NCI-H1092 treated with DMSO at 0.1 percent for 48 hours (cell line): ENCODE measurements at places on chromosomes 1 and 21.

DNA sequence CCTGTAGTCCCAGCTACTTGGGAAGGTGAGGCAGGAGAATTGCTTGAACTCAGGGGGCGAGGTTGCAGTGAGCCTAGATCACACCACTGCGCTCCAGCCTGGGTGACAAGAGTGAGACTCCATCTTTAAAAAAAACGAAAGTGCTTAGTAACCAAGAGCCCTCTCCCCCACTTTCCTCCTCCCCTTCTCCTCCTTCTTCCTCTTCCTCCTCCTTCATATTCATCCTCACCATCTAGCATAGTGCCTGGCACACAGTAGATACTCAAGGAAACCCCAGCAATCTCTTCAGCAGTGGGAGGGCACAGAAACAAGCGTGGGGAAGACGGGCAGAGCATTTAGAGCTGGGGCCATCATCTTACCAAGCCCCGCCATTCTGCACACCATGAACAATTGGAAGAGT lies 119.4 kb upstream of the SLC45A1 start:
- no peak for DNase-seq

GRCh38 chr1:1432951-1433803 lies 2.3 kb upstream of the VWA1 start:
- DNase-seq, result no peak

GRCh38 chr1:44799770-44800584 lies at the start of gene PLK3:
Gene PLK3, plus strand, starts transcription at chr1:44800377. Its CDS starts 87 bp downstream, at chr1:44800464.
- DNase-seq, result peak; percentile 99

DNA sequence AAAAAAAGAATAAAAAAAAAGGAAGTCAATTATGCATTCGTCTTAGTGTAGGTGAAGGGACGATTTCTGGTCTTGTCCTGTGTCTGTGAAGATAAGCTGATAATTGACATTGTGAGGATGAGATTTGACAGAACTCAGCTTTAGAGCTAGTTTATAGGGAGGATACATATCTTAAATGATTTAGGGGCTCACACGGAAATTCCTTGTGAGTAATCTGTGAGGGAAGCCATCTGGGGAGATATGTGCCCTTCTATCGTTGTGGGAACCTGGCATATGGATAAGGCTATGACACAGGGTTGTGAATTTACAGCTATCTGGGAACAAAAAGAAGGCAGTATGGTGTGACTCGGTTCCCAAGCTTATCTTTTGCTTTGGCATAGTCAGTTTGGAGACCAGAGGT lies 71.1 kb downstream of the RABGAP1L start:
- DNase-seq, result no peak

GRCh38 chr1:164605254-164606091 lies 46.5 kb downstream of the PBX1 start:
- DNase-seq, result peak; percentile 15

GRCh38 chr1:78377356-78377928 lies 113.3 kb upstream of the PTGFR start:
- no peak for DNase-seq

GRCh38 chr1:244052728-244053312 lies 1.7 kb downstream of the ZBTB18 start:
- no peak for DNase-seq

GRCh38 chr1:108703939-108704338 lies 8.8 kb upstream of the FNDC7 start:
- no peak for DNase-seq

GRCh38 chr1:198214924-198215323 lies 58.1 kb downstream of the NEK7 start:
- DNase-seq, result no peak

DNA sequence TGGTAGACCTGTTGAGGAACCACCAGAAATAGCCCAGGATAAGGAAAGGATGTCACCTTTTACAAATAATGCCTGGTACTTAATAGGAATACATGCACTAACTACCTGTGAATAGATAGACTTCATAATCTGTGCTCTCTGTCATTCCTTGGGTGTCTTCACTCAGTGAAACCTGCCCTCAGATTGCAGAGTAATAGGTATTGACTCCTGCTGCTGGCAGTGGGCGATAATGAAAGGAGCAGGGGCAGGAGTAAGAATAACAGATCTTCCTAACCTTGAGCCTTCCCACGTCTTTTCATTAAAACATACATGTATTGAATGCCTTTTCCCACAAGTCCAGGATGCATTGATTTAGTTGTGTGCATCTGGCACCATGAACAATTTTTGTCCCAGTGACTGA lies 16.4 kb downstream of the FABP3 start:
- no peak for DNase-seq

- DNase-seq, result no peak
Observed at GRCh38 chr1:25590096-25590824, 26.3 kb upstream of the MAN1C1 start.

GRCh38 chr1:60832367-60832766 lies 250.0 kb upstream of the NFIA start:
- DNase-seq, result no peak

DNA sequence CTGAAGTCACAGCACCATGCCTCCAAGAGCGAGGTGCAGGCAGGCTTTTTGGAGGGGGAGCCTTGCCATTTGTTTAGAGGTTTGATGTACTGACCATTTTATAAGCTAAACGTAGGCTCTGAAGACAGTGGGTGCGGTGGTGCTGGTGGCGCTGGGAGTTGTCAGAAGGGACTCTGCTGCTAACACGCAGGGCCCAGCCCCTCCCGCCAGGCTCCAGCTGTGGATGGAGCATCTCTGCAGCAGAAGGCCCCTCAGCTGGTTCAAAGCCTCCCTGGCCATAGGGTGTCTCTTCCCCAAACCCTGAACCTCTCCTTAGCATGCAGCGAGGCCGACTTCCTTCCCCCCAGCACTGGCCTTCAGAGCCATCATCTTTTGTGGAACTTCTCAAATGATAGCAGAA lies 105.3 kb downstream of the AJAP1 start:
- DNase-seq, result no peak

DNA sequence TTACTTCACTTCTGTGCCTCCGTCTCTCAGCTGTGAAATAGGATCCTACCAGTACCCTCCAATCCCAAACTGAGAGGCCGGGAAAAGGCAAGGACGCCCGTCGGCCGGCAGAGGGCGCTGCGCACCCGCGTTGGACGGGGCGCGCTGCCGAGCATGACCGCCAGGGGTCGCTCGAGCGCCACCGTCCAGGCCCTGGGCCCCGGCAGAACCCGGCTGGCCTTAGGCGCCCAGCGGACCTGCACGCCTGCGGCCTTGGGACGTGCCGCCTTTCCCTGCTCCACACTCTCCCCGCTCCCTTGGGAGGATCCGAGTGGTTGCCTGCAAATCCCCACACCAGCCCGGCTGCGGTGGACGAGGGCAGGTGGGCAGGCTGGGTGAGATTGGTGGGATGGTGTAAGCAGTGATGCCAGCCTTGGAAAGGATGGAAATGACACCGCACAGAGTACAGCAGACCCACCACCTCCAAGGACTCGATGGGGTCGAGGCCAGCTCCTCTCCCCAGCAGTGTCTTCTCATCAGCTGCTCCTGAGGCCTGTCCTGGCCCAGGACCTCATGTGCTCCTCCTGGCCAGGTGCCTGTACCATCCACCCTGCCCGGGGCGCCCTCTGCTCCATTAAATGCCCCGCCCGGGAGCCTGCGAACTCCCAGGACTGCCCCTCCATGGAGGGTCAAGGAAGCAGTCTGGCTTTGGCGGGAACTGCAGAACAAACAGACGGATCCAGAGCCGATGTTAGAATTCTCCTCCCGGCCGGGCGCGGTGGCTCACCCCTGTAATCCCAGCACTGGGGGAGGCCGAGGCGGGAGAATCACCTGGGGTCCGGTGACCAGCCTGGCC lies 47.4 kb upstream of the LBR start:
- peak; percentile 76 for DNase-seq

DNA sequence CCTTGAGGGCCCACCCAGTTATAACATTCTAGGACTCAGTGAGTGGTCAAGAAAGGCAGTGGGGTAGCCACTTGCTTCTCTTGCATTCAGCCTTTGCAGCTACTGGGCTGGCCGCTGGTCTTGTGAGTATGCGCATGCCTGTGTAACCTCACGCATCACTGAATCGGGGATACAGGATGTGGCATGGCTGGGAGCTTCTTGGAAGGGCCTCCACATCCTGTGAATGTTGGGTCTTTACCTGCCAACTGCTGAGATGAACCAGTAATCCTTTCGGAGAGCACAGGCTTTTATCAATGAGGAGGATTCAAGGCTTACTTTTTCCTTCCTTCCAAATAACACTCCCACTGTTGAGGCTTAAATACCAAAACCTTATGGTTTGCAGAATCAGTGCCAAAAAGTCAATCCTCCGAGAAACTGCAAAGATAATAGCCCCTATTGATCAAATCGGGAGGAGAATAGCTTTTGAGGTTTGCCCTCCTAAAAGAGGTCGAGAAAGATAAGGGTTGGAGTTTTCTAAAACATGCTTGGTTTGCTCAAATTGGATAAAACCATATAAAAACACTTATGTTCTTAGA lies 198.9 kb upstream of the UBE2U start:
- no peak for DNase-seq

GRCh38 chr1:200448034-200448762 lies 38.4 kb upstream of the ZNF281 start:
- DNase-seq, result no peak

DNA sequence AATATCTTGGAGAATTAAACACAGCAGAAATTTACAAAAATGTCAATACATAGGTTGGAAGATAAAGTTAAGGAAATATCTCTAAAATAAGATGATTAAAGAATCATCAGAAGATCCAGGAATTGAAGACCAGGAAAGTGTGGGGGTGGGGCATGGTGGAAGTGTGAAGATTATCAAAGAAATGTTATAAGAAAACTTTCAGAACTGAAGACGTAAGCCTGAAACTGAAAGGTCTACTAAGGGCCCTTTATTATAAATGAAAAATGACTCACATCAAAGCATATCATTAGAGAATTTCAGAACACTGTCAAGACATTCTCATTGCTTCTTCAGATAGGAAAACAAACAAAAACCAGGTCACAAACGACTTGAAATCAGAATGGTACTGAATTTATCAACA lies 92.4 kb upstream of the DPT start:
- no peak for DNase-seq

- DNase-seq, result no peak
Observed at GRCh38 chr1:176110203-176110602, 96.9 kb downstream of the COP1 start.

- DNase-seq, result peak; percentile 48
Observed at GRCh38 chr1:235882816-235883215, 16.1 kb upstream of the LYST start.

DNA sequence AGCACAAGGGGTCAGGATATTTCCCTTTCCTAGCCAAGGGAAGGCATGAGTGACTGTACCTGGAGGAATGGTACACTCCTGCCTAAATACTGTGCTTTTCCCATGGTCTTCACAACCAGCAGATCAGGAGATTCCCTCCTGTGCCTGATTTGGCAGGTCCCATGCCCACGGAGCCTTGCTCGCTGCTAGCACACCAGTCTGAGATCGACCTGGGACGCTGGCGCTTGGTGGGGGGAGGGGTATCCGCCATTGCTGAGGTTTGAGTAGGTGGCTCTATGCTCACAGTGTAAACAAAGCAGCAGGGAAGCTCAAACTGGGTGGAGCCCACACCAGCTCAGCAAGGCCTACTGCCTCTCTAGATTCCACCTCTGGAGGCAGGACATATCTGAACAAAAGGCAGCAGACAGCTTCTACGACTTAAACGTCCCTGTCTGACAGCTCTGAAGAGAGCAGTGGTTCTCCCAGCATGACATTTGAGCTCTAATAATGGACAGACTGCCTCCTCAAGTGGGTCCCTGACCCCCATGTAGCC lies 486.0 kb upstream of the CHRM3 start:
- no peak for DNase-seq

DNA sequence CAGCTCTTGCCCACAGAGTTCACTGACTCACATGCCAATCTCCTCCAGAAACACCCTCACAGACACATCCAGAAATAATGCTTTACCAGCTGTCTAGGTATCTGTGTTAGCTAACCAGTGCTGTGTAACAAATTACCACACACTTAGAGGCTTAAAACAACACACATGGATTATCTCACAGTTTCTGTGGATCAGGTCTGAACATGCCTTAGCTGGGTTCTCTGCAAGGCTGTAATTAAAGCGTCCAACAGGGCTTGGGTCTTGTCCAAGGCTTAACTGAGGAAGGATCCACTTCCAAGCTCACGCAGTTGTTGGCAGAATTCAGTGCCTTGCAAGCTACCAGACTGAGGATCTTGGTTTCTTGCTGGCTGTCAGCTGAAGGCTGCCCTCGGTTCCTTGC lies 92.5 kb upstream of the RGS4 start:
- DNase-seq, result no peak

DNA sequence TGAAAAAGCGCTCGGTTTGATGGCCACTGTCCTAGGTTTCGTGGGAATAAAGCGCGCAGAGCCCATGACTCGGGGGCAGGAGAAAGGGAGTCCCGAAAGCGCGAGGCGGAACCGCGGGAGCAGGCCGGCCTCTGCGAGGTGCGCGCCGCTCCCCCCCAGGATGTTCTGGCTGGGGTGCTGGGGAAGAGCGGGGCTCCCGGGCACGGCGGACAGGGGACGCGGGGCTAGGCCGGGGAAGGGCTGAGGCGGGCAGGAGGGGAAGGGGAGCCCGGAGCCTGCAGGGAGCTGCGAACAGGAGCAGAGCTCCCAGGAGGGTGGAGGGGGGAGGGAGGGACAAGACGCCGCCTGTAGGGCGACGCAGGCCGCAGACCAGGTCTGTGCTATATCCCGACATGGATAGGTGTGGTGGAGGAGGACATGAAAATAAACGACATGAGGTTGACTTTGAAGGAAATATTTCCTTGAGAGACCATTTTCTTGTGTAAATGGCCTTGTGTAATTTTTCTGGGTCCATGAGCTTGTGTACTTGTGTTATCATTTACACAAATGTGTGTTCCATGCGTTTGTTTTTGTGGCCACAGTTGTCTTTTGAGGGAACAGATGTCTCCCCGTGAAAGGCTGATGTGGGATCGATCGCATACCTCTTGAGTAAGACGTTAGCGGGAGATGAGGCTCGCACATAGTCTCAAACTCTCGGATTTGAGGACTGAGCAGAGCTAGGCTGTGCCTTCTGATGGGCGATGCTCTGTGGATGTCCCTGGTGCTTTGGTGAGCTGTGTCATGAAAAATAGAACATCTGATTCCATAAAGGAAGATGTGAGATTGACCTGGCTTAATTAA lies 1.3 kb downstream of the PCNT start:
- peak; percentile 70 for DNase-seq

DNA sequence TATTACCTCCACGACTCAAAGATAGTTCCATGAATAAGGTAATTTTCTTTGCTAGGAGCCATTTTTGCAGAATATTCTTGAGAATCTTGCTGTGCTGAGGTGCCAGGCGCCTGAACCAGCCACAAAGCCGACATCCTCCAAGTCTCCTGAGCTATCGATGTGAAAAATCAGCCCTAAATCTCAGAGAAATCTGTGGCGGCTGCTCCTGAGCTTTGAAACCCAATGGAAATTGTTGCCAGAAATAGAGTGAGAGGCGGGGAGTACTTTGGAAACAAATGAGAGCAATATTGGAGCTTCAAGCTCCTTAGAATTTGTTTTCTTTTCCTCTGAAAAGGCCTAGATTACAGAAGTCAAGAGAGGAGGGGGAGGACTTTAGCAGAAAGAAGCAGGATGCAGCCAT lies 6.3 kb downstream of the CAMK1G start:
- DNase-seq, result no peak

DNA sequence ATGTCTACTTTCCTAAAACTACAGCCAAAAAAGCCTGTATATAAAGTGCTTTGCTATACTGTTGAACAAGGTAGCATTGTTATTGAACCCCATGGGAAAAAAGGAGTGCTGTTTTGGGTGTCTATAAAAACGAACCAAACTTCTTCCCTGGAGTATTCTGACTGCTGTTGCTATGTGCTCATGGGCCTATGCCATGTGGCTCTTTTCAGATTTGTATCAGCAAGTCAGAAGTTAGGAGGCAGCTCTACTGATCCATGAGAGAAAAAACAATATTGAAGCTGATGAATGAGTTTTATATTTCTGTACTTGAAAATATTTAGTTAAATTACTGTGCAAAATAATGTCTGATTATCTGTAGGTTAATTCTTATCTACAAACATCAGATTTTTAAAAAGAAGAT lies 66.5 kb downstream of the ADGRL2 start:
- no peak for DNase-seq
